PC-9 (cell line): ENCODE measurements at places on chromosomes 2 and 18. TPM values are rescaled to one million over a fixed set of nuclear protein-coding genes. Genes with fewer than 3 reads are reported as not detected.

ST6GAL2 gene
- not detected in 2 replicates for total RNA-seq

CCDC74B gene
- 1.9 and 2.4 TPM in 2 replicates for total RNA-seq

VIL1 gene
- total RNA-seq = not detected in 2 replicates

REG1B gene
- not detected in 2 replicates for total RNA-seq

TTN gene
- total RNA-seq = not detected in 2 replicates

MYOM1 gene
- total RNA-seq = 0.88 and 1.3 TPM in 2 replicates

IL18R1 gene
- total RNA-seq = 1.9 and 3.4 TPM in 2 replicates

XDH gene
- 5.7 and 7.7 TPM in 2 replicates for total RNA-seq
